ENCODE measurements at places on chromosomes 5 and 9.

- no peak for DNase-seq
Measured at GRCh38 chr9:75814667-75815066, 75.8 kb upstream of the PCSK5 start.

GRCh38 chr5:117587111-117587510 is 1012.5 kb upstream of the SEMA6A start:
- no peak for DNase-seq

- peak; percentile 37 for DNase-seq
Measured at GRCh38 chr5:173020643-173021042, 35.5 kb upstream of the CREBRF start.

DNA sequence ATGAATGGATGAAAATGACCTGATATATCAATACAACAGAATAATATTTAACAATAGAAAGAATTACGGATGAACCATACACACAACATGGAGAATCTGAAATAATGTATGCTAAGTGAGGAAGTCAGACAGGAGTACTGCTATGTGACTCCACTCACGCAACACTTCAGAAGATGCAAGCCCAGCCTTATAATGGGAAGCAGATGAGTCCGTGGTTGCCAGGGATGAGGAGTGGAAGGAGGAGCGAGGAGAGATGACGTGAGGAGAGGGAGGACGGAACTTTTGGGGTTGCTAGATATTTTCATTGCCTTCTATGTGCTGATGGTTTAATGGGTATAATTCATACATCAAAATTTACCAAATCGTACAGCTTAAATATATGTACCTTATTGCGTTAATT is 55.4 kb upstream of the ERCC6L2 start:
- DNase-seq: no peak

DNA sequence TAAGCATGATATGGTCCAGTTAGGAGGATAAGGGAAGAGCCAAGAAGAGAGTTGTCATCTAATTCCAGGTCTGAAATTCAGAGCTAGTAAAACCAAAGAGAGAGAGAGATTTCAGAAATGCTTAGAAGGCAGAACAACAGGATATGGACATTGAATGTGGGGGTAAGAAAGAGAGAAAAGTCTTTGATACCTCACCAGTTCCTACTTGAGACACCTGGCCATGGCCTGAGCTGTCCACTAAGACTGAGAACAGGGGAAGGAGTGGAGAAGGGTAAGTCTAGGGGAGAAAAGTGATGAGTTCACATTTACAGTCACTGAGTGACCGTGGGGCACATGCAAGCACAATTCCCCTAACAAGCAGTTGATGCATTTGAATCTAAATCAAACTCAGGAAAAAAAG is 35.5 kb downstream of the TIMD4 start:
- DNase-seq: no peak

- no peak for DNase-seq
Measured at GRCh38 chr5:172459783-172460165, 5.4 kb upstream of the SH3PXD2B start.

DNA sequence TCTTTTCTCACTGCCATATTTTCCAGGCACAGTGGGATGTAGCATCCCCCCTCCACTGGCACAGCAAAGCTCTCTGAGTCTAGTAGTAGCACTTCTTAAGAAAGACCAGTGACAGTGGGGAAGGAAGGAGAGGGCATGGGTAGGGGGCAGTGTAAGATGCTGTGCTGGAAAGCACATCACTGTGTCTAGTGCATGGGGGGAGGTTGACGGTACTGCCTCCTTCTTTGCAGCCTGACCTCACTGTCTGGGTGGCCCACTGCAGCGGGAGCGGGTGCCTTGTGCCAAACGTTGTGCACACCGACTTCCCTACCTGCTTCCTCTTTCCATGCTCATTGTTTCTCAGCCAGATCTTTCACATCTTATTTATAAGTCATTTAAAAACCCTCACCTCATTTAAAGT is 91.8 kb downstream of the PDE8B start:
- no peak for DNase-seq

DNA sequence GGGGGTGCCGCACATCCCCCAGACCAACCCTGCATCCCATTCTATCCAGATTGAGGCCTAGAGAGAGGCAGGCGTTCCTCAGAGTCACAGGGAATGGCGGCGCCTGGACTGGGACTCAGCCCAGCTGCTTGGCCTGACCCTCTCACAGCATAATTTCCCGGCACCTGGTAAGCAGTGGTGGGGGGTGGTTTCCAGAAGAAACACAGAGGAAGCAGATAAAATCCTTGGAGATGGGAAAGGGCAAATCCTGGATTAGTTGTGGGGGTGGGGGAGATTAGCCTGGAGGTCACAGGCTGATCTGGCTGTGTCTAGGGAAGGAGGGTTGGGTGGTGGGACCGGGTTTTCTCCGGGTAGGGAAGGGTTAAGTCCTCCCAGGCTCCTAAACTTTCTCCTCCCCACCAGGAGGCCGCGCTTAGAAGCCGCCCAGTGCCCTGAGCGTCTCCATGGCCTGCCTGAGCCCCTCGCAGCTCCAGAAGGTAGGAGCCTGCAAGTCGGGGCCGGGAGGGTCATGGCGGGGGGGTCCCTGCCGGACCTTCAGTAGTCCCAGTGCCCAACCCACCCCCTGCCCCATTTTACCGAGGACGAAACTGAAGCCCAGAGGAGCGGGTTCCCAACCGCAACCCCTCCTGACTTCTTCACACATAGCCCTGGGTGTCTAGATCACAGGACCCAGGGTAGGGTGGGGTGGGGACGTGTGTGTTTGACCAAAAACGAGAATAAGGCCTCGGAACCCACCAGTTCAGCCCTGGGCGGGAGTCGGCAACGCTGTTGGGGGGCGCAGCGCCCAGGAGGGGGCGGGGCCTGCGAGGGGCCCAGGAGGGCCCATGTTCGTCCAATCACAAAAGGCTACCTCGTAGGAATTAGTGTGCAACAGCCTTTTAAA is 1.3 kb downstream of the PHYHD1 start:
- peak; percentile 58 for DNase-seq

DNA sequence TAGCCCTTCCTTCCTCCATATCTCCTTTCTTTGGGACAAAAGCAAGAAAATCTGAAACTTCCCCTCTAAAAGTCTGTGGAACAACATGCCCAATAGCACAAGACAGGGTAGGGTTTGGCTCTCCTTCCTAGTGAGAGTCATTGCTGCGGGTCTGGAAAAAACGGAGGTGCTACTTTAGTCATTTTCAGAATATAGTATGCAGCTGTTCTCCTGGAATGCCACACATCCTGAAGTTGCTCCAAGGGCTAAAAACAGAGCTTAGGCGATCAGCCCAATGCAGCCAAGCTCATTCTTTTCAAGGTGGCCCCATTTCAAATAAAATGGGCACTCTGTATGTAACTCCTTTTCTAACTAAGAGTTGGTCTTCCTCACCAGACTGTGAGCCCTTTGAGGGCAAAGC is 39.5 kb upstream of the MYOT start:
- DNase-seq: no peak

GRCh38 chr5:91382530-91383026 is 539 bp downstream of the ARRDC3 start:
- no peak for DNase-seq

DNA sequence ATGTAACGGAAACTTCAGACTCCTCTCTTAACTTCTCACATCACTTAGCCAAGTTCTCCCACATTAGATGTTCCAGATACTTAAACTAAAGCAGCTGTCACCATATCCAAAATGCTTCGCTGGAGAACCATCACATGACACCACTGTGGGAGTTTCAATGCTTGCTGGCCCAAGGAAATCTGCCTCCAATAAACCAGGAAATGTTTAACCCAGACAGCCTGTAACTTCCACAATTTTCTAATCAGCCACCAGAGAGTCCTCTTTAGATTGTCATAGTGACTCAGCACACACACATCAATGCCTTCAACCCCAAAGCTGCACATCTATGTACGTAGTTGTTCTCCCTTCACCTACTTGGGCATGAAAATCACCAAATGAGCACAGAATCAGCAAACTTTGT is 118.7 kb downstream of the LPAR1 start:
- no peak for DNase-seq

DNA sequence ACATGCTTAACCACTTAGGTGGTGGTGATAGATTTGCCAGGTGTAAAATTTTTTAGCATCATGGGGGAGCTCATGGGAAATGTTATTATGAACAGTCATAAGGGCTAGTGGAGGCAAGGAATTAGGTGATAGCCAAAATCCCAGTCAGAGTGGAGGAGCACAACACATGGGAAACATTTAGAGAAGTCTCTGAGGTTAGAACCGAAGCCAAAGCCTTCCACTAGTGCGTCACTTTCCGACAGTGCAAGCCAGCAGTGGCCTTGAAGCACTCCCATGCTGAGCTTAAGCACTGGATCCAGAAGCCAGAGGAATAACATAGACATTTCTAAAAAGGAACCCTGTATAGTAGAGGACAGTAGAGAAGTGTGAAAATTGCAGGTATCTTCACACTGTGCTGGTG is 101.5 kb upstream of the SNX2 start:
- DNase-seq: peak; percentile 27

GRCh38 chr5:84255315-84255714 is 129.4 kb downstream of the EDIL3 start:
- DNase-seq: no peak

DNA sequence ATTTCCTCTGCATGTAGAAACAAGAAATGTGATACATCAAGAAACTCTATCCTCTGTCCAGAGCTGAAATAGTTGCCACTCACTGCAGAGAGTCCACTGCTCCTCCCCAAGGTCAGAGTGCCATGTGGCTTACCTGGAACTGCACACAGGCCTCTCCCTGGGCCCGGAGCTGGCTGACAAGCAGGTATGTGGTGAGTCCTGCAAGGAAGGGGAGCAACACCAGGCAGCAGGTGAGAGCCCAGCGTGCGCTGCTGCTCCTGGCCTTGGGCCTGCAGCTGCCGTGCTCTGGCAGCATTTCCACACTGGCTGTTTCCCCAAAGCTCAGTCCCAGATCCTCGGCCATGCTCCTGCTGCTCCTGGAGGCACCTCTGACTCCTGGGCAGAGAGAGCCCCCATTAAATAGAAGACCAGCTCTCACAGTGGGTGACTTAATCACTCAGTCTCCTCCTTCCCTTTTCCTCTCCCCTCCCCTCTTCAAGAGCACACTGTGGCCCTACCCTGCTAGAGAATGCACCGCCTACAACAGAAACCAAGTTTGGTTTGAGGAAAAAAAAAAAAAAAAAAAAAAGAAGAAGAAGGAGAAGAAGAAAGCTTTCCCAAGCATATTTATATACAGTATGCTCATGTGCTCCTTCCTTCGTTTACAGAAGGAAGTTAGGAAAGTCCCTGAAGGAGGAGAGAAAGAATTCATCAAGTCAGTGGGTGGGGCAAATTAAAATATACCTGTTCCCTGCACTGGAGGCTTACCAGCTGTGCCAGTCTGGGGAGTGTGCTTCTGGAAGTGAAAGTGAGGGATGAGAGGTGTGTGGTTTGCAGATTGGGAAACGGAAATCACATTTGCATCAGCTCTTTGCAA is at the start of gene TNFSF15:
TNFSF15 (minus strand) TSS at position 370 of the 856 bp plus-strand sequence; CDS start at position 343, 27 bp downstream.
- DNase-seq: no peak

GRCh38 chr5:126055348-126055729 is 367.9 kb upstream of the GRAMD2B start:
- DNase-seq: no peak

DNA sequence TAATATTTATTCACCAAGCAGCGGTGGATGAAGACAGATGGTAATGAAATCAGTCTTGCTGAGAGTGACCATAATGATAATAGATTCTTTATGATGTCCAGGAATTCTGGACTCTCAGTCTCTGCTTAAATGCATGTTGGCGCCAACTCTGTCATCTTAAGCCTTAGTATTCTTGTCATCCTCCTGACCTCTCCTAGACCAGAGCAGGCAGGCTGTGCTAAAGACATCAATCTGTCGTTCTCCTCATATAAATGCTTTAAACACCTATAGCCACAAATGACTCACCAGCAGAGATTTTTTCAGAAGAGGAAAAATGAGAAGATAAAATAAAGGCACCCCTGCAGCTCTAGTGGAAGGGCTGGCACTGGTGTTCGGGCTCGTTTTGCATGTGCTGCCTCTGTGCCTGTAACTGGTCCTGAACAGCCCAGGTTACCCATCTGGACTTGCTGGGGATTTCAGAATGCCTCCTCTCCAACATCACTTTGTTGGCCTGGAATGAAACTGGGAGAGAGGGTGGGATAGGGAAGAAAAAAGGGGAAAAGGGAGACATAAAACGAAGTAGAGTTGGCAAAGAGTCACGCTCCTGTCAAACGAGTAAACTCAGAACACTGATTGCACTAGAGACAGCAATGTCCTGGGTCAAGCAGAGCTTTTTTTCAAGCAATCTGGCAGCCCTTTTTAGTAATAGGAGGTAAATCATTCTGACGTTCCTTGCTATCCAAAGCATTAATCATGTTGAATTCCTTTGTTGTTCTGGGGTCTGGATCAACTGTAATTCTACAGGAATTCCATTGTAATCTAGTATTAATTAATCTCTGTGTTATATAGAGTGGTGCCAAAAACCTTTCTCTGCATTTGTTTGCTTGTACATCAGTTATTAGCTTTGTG is 195.5 kb upstream of the CLINT1 start:
- no peak for DNase-seq

DNA sequence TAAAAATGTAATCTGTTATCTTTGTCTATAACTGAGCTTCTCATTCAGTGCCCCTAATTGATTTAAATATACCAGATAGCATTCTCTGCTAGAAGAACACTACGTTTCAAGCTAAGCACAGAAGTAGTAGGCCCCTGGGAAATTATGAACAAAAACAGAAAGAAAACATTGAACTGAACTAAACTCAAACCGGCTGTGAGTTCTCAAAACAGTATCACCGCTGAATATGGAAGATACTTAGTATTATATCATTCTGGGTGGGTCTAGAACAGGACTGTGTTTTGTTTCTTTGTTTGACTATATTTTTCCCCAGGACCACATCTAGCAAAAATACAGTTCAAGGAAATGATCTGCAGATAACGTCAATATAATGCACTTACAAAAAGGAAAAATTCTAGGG is 95.1 kb upstream of the HMHB1 start:
- no peak for DNase-seq

DNA sequence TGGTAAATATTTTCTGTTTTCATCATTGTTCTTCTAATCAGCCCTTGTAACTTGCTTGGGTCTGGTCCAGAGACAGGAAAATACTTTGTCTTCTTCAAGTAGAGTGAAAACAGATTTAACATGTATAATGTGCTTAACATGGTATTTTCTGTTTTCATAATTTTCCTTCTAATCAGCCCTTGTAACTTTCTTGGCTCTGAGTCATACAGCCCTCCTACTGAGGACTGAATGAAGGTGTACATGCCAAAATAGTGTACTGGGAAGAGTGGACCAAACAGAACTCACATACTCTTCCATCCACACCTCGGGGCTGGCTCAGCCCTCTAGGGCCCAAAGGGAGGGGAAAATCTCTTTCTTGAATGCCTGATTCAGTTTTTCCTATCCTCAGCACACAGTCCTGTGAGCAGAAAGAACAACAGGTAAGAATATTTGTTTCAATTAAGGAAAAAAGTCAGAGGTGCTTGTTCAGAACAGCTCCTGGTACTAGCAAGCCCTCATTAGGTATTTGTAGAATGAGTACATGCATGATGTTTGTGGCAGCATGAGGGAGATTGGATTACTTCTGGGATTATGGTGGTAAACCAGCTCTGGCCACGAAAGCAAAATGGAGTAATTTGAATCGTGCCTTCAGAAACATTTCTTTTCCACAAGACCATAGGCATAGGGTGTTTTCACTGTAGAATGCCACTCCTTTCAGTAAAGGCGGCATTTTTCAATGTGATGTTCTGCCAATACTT is 24.2 kb upstream of the MACIR start:
- DNase-seq: no peak

- no peak for DNase-seq
Measured at GRCh38 chr9:78541868-78542443, 245.0 kb downstream of the PSAT1 start.

Data from left ventricle myocardium inferior (tissue), 1 donor.